Activated CD8-positive, alpha-beta T cell treated with anti-CD3 and anti-CD28 coated beads for 36 hours (primary cell): ENCODE measurements at places on chromosomes 11 and 22.

DNA sequence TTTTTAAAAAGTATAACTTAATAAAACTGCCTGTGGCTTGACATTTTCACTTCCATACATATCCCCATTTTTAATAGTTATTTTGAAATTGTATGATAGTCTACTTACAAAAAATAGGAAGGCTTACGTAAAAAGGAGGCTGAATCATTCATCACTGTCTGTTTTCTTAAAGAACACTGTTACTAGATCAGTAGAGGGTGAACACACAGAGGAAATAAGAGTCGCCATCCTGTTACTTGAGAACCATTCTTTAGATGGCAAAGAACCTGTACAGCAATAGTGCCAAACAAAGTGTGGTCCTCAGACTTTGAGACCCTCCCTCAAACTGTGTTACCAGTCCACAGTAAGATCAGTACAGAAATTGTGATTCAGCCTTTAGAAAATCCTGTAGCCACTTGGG lies 180.7 kb downstream of the PGR start:
- no peak overlapping the region for H3K27ac ChIP-seq
- no peaks in the 10 kb centered on the region for H3K36me3 ChIP-seq
- no peak for DNase-seq
- H3K4me1 ChIP-seq, result no peaks in the 10 kb centered on the region
- no peak overlapping the region for H3K4me3 ChIP-seq
- no peaks in the 10 kb centered on the region for H3K27me3 ChIP-seq

DNA sequence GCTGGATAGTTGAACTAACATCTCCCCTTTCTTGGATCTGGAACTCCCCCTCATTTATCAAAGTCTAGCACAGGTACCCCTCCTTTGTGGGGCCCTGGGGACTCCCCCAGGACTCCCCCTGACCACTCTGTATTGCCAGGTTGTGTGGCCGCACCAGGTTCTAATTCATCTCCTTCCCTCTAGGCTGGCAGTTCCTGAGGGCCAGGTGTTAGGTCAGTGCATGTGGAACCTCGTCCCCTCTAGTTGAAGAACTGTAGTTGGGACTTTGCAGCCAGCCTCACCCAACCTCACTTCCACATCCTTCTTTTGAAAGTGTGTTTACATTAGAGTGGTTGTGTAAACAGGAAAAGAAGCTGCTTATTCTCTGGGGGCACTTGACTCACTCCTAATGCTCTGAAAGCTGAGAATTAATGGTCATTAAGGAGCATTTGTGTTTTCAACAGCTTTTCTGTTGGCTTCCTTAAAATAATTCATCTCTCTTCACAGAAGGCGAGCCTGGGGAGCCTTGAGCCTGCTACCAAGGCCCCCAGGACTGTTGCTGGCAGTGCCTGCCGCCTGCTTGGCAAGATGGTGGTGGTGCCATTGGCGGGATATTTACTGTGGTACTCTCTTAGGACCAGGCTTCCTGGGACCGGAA lies 11.8 kb downstream of the UPB1 start:
- no peak overlapping the region for H3K27ac ChIP-seq
- H3K4me3 ChIP-seq, result no peak overlapping the region
- no peaks in the 10 kb centered on the region for H3K36me3 ChIP-seq
- H3K27me3 ChIP-seq, result no peaks in the 10 kb centered on the region

GRCh38 chr11:115653076-115653475 lies 148.9 kb upstream of the CADM1 start:
- H3K4me1 ChIP-seq, result no peaks in the 10 kb centered on the region
- no peak overlapping the region for H3K4me3 ChIP-seq
- no peak for DNase-seq
- H3K36me3 ChIP-seq, result no peaks in the 10 kb centered on the region
- H3K27ac ChIP-seq, result no peak overlapping the region
- H3K27me3 ChIP-seq, result peaks cover 6% of the 10 kb centered on the region

DNA sequence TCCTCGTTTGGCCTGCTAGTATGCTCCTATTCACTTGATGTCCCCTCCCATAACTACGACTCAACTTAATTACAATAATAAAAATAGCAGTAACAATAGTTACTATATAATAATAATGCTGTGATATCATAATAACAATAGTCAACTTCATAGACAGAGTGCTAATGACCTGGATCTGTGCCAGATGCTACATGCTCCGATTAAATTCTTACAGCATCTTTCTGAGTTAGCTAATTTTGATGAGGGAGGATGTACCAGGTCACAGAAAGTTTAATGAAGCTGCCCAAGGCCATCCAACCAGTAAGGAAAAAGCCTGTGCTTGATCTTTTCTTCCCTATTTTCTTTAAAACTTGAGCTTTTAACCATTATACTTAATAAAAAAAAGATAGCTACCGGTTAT lies 413.4 kb upstream of the LRRC4C start:
- H3K27me3 ChIP-seq, result no peaks in the 10 kb centered on the region
- no peaks in the 10 kb centered on the region for H3K36me3 ChIP-seq
- H3K4me3 ChIP-seq, result no peak overlapping the region
- no peak for DNase-seq
- H3K4me1 ChIP-seq, result no peaks in the 10 kb centered on the region

GRCh38 chr11:93988455-93988854 lies 32.7 kb upstream of the HEPHL1 start:
- no peak for DNase-seq
- H3K4me1 ChIP-seq, result no peaks in the 10 kb centered on the region
- H3K27ac ChIP-seq, result no peak overlapping the region
- H3K4me3 ChIP-seq, result no peak overlapping the region
- peaks cover 10% of the 10 kb centered on the region for H3K27me3 ChIP-seq

DNA sequence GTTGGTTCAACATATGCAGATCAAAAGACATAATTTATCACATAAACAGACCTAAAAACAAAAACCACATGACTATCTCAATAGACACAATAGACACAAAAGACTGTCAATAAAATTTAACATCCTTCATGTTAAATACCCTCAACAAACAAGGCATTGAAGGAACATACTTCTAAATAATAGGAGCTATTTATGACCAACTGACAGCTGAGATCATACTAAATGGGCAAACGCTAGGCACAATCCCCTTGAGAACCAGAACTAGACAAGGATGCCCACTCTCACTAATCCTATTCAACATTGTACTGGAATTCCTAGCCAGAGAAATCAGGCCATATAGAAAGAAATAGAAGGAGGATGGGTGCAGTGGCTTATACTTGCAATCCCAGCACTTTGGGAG lies 50.3 kb upstream of the GLYAT start:
- H3K4me3 ChIP-seq, result no peak overlapping the region
- H3K36me3 ChIP-seq, result no peaks in the 10 kb centered on the region
- no peak overlapping the region for H3K27ac ChIP-seq
- H3K4me1 ChIP-seq, result no peaks in the 10 kb centered on the region
- no peaks in the 10 kb centered on the region for H3K27me3 ChIP-seq

DNA sequence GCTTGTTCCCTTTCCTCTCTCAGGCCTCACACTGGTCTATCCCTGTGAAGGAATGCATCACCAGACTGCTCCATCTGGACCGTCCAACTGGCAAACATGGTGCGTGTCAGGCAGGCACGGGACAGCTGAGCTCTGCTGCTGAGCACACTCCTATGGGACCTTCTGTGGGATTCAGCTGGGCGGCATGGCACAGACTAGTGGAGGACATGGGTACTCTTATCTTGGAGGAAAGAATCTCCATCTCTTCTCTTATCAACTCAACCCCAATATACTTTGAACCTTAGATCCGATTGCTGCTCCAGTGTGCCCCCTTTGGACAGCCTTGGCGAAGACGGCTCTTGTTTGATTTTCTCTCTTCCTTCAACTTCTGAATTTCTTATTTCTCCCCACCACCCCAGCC lies 593.6 kb downstream of the ETS1 start:
- H3K4me3 ChIP-seq, result no peak overlapping the region
- no peaks in the 10 kb centered on the region for H3K4me1 ChIP-seq
- DNase-seq, result peak; percentile 4
- H3K36me3 ChIP-seq, result no peaks in the 10 kb centered on the region
- H3K27me3 ChIP-seq, result peaks cover 7% of the 10 kb centered on the region
- no peak overlapping the region for H3K27ac ChIP-seq

DNA sequence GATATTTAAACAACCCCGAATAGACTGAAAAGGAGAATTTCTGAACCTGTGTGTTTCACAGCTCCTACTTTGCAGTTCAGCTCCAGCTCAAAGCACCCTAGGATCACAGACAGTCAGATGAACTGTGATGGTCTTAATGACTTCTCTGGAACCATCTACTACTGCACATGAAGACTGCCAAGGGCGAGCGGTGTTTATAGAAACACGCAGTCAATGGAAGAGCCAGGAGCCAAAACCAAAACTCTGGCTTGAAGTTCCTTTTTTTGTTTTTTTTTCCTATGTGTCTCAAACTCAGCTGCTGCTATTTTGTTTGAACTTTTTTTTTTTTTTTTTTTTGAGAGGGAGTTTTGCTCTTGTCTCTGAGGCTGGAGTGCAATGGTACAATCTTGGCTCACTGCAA lies 382.6 kb upstream of the SYN3 start:
- H3K27ac ChIP-seq, result no peak overlapping the region
- no peaks in the 10 kb centered on the region for H3K36me3 ChIP-seq
- DNase-seq, result no peak
- no peak overlapping the region for H3K4me3 ChIP-seq

DNA sequence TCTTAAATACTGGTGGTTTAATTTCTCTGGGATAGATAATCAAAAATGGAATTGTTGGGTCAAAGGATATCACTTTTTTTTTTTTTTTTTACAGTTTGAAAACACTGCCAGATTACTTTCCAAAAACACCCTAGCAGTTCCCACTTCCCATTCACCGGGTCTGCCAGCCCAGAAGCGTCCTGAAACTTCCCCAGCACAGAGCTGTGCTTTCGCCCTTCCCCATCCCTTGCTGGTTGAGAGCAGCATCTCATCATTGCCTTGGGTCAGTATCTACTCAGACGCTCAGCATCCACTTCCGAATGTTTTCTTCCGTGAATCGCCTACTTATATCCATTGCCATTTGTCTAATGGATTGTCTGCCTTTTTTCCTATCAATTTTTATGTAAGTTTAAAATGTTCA lies 5.5 kb downstream of the CERK start:
- H3K27ac ChIP-seq, result peak overlapping the region; percentile 67
- no peaks in the 10 kb centered on the region for H3K27me3 ChIP-seq
- H3K4me3 ChIP-seq, result no peak overlapping the region
- H3K36me3 ChIP-seq, result peaks cover 29% of the 10 kb centered on the region
- no peak for DNase-seq

- no peak overlapping the region for H3K4me3 ChIP-seq
- no peaks in the 10 kb centered on the region for H3K36me3 ChIP-seq
- H3K4me1 ChIP-seq, result peaks cover 13% of the 10 kb centered on the region
- DNase-seq, result no peak
- no peak overlapping the region for H3K27ac ChIP-seq
- no peaks in the 10 kb centered on the region for H3K27me3 ChIP-seq
Measured at GRCh38 chr11:75493626-75494025, 32.1 kb downstream of the GDPD5 start.

GRCh38 chr22:25630447-25630846 lies 66.0 kb downstream of the GRK3 start:
- H3K36me3 ChIP-seq, result no peaks in the 10 kb centered on the region
- H3K4me3 ChIP-seq, result no peak overlapping the region
- no peaks in the 10 kb centered on the region for H3K27me3 ChIP-seq
- no peaks in the 10 kb centered on the region for H3K4me1 ChIP-seq

GRCh38 chr11:29231586-29231985 lies 785.2 kb downstream of the KCNA4 start:
- H3K36me3 ChIP-seq, result no peaks in the 10 kb centered on the region
- H3K27me3 ChIP-seq, result no peaks in the 10 kb centered on the region
- no peaks in the 10 kb centered on the region for H3K4me1 ChIP-seq
- no peak overlapping the region for H3K4me3 ChIP-seq
- no peak for DNase-seq

GRCh38 chr11:1111545-1112212 lies 37.0 kb downstream of the MUC2 start:
- no peaks in the 10 kb centered on the region for H3K36me3 ChIP-seq
- no peaks in the 10 kb centered on the region for H3K4me1 ChIP-seq
- H3K4me3 ChIP-seq, result no peak overlapping the region
- DNase-seq, result no peak
- H3K27ac ChIP-seq, result no peak overlapping the region
- no peaks in the 10 kb centered on the region for H3K27me3 ChIP-seq

GRCh38 chr22:49577168-49578060 lies 250.3 kb downstream of the BRD1 start:
- no peak overlapping the region for H3K27ac ChIP-seq
- H3K4me1 ChIP-seq, result no peaks in the 10 kb centered on the region
- no peaks in the 10 kb centered on the region for H3K27me3 ChIP-seq
- no peak overlapping the region for H3K4me3 ChIP-seq

DNA sequence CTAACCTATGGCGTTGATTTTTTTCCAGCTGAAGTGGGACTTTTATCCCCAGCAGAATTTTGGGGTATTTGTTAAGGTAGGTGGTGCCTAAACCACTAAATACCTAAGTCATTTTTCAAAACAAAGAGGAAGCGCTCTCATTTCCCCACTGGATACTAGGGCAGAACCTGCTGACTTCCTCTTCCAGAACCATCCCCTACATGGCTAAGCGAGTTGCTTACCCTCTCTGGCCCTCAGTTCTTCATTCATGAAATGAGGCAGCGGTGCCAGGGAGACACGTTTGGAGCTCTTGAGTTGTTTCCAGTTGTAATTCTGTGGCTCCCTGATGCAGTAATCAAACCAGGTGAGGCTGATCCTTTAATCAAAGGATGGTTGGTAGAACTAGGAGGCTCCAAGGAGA lies 10.0 kb upstream of the MTMR3 start:
- H3K36me3 ChIP-seq, result no peaks in the 10 kb centered on the region
- no peaks in the 10 kb centered on the region for H3K27me3 ChIP-seq

DNA sequence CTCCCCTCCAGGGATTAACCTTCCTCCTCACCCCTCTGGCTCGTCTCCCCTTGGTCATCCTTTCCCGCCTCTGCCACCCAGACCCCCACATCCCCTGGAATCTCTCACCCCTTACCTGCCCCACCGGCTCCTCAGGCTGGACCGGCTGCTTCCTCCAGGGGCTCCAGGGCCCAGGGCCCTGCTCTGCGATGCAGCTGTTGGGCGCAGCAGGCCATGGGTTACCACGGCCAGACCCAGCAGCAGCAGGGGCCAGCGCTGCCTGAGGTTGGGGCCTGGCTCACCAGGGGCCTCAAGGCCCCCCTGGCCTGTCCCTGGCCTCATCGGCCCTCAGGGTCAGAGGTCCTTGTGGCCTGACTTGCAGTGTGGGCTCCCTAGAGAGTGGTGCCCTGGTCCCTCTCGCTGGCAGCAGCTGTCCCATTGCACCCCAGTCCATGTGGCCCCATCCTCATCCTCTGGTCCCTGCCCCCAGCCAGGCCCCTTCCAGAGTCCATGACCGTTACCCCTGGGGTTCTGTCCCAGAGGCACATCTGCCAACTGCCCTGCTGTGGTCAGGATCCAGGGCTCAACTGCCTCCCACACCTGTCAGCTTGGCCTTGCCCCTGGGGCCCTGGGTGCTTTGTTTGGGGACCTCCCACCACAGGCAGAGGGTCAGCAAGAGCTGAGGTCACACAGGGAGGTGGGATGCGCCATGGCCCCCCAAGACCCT lies at the start of gene IGLL1:
TSS of gene IGLL1 (minus strand) at position 421 of the 706 bp plus-strand sequence. CDS start at position 321, 100 bp downstream.
- H3K36me3 ChIP-seq, result no peaks in the 10 kb centered on the region
- H3K4me1 ChIP-seq, result peaks cover 4% of the 10 kb centered on the region
- DNase-seq, result no peak
- peaks cover 34% of the 10 kb centered on the region for H3K27me3 ChIP-seq
- no peak within 1 kb of the TSS for H3K27ac ChIP-seq
- H3K4me3 ChIP-seq, result no peak within 1 kb of the TSS
